ENCODE measurements at places on chromosomes 13 and 19. TPM values are rescaled to one million over a fixed set of nuclear protein-coding genes. Genes with fewer than 3 reads are reported as not detected.

The ODAD3 gene
- under 0.01 TPM for total RNA-seq

The SMIM17 gene
- total RNA-seq, result 0.24 TPM

The INSL3 gene
- not detected for total RNA-seq

The CYP2A7 gene
- not detected for total RNA-seq

The LGALS7 gene
- 438 TPM for total RNA-seq

The ZNF667 gene
- total RNA-seq, result 3.6 TPM

The IZUMO4 gene
- total RNA-seq, result 2.6 TPM

The SOHLH2 gene
- 0.64 TPM for total RNA-seq

The SH3GL1 gene
- 34.3 TPM for total RNA-seq

The SYNGR4 gene
- total RNA-seq, result not detected

The DPF1 gene
- total RNA-seq, result 0.96 TPM

The COL4A1 gene
- 11.3 TPM for total RNA-seq

The SIRT6 gene
- total RNA-seq, result 28.0 TPM

The MAB21L1 gene
- total RNA-seq, result under 0.01 TPM

The FUT2 gene
- 6.0 TPM for total RNA-seq

The IL11 gene
- total RNA-seq, result 1.7 TPM

The FAM83E gene
- 17.3 TPM for total RNA-seq

The GTPBP3 gene
- total RNA-seq, result 71.6 TPM

The FAM216B gene
- total RNA-seq, result not detected

The SOX1 gene
- total RNA-seq, result not detected

The MUC16 gene
- total RNA-seq, result under 0.01 TPM

The CYP4F22 gene
- not detected for total RNA-seq

The PSG3 gene
- total RNA-seq, result not detected

The ZNF180 gene
- 8.0 TPM for total RNA-seq

The VMAC gene
- total RNA-seq, result 3.1 TPM
